ENCODE measurements at places on chromosomes 1 and 21.

- no peak for DNase-seq
Observed at GRCh38 chr1:232590744-232591082, 39.2 kb downstream of the SIPA1L2 start.

DNA sequence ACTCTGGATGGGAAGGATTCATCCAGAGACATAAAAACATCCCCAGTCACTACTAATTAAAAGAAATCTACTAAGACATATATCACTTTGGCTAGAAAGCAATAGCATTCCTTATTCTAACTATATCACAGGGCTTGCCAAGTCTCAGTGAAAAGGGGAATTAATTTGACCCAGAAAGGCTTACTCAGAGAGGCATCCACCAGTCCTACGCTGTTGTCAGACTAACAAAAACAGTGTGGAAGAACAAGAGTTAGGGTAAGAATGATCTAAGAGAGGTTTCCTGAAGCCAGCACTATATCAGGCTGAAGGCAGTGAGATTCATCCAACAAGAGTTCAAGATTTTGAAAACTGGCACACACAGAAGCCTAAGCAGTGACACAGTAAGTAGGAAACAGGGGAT is 126.1 kb downstream of the GDAP2 start:
- no peak for DNase-seq

DNA sequence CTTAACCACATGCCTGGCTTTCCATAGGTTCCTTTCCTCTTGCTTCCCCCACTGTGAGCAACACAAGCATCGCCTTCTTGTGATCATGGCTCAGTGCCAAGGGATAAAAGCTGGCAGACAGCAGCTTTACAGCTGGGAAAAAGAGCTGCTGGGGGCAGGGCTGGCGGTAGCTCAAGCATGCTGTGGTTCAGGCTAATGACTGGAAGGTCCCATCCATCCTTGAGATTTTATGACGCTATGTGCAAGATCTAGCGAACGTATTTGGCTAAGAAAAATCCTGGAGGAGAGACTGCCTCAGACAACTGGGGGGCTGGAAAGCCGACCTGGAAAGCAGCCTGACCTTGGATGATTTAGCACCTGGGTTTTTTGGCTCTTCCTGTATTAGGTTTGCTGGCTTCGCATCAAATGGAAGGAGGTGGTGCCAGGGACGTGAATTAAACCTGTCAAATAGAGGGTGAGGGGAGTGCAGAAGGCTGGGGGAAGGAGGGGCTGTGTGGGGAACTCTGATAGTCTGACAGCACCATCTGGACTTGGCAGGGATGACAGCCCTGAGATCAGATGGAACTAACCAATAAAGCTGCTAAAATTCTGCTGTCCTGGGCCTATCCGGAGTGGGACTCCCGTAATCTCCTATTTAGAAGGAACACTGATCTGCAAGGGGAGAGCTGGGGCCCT is 34.8 kb downstream of the ZMYND12 start:
- DNase-seq: no peak

DNA sequence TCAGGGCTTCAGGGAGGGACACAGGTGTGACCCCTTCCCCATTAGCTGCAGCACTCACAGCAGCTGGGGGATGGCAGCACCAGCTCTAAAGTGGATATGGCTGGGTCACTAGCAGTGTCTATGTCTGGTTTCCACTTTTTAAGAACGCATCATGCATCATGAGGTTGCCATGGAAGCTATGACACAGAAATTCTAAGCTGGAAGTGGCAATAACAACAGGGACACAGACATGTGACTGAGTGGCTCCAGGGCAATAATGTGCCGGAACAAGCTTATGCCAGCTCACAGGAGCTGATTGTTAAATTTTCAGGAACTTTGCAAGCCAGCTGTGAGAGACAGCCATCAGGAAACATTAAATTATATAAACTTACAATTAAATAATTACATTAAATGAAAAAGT is 51.2 kb upstream of the NFASC start:
- DNase-seq: no peak

GRCh38 chr1:81443288-81443687 is 357.4 kb upstream of the ADGRL2 start:
- DNase-seq: no peak

- no peak for DNase-seq
Observed at GRCh38 chr1:181513786-181514297, 30.5 kb downstream of the CACNA1E start.

DNA sequence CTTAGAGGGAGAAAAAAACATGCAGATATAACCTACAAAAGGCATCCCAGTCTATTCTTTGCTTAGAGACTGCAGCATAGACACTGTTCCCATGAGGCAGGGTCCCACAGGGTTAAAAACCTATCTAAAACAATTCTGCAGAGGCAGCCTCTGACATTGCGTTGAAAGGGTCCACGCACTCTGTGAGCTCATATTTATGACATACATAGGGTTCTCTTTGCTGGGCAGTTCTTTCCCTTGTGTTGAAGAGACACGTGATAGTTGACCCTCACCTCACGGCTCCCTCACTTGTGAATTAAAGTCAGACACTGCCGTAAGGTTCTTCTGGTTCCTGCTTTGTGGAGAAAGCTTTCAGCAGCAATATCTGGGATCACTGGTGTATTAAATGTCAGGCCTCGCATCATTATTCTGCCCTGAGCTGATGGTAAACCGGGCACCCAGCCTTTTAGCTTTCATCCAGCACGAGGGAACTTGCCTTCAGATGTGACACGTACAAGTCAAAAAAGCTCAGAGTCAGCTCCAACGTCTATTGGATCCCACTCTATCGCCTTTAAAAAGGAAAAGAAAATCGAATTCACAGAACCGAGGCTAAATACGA is 52.8 kb upstream of the HNRNPU start:
- no peak for DNase-seq

DNA sequence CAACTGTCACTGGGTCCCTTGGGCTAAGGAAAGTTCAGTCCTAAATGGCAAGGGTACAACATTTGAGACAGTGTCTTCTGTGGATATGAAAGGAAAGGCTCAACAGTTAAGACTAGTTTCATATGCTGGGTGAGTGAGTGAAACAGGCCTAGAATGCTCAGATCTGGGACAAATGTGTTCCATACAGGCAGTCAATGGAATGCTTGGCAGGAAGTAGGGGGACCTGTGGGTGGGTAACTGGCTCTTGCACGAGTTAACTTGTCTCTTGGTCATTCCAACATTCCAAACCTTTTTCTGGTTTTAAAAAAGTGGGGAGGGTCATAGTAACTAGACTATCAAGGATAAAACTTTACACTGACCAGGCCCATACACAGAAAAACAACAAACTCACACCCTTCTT is 17.8 kb upstream of the ADAM30 start:
- DNase-seq: no peak

GRCh38 chr21:23949493-23949892 is 1657.8 kb downstream of the MRPL39 start:
- no peak for DNase-seq

DNA sequence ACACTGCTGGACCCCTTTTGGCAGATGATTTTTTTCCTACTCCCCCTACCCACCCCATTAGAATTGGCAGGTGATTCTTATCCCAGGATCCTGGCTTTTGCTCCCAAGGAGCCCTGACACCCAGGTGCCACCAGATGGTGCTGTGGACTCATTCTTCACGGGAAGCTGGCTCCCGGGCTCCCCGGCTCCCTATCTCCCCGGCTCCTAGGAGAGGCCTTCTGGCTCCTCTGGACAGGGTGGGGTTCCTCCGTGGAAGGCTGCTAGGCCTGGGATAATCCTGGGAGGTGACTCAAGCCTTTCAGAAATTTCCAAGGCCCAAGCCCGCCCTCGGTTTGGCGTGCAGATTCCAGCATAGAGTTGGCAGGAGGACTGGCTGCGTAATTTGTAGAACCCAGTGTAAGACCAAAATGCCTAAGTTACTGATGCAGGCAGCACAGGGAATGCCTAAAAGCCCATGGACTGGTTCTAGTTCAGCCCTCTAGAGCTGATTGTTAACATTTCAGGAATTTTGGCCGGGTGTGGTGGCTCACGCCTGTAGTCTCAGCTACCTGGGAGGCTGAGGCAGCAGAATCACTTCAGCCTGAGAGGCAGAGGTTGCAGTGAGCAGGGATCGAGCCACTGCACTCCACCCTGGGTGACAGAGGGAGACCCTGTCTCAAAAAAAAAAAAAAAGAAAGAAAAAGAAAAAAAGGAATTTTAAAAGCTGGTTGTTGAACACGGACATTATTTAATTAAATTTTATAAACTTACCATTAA is 6.8 kb upstream of the BSDC1 start:
- no peak for DNase-seq

DNA sequence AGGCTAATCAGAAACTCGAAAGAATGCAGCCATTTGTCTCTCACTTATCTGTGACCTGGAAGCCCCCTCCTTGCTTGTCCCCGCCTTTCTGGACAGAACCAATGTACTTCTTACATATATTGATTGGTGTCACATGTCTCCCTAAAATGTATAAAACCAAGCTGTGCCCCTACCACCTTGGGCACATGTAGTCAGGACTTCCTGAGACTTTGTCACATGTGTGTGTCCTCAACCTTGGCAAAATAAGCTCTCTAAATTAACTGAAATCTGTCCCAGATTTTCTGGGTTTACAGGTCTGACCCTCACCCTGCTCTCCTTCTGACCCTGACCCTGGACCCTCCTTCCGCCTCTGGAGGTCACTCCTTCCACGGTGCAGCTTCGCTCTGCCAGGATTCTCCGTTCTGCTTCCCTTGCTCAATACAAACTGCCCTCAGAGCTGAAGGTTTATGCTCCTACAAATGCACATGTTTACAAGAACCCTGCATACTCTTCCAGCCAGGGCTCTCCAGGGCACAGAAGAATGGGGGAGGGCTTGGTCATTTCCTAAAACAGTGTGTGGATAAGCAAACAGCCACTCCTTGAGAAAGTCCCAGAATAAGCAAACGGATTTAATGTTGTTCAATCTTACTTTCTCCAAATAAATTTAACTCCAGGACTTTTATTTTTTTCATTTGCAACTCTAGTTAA is 160.5 kb downstream of the ACTL8 start:
- DNase-seq: no peak

- DNase-seq: no peak
Observed at GRCh38 chr1:115283249-115283648, 54.8 kb downstream of the NGF start.

DNA sequence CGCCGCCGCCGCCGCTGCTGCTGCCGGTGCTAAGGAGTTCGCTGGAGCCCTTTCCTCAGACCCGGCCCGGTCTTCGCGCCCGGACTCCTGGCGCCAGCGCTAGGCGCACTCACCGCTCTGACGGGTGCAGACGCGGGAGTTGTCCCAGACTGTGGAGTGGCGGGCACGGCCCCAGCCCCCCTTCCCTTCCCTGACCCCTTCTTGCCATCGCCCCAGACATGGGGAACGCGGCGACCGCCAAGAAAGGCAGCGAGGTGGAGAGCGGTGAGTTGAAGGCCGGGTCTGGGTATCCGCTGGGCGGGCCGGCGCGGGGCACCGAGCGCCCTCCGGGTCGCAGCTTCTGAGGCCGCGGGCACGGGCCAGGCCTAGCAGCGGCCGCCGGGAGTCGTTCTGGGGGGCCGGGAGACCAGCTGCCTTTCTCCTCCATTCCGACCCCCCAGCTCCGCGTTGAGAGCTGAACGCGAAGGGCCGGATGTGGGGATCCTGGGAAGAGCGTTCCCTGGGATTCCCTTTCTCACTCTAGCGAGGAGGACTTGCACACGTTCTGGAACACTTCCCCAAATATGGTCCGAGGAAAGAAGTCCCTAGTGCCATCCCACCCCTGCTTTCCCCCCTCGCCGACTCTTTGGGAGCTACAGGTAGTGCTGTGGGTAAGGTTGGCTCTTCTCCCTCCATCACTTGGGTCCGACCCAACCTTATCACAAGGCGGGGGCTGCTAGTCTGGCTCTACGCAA is 65.8 kb upstream of the PRKACB start:
- DNase-seq: no peak

DNA sequence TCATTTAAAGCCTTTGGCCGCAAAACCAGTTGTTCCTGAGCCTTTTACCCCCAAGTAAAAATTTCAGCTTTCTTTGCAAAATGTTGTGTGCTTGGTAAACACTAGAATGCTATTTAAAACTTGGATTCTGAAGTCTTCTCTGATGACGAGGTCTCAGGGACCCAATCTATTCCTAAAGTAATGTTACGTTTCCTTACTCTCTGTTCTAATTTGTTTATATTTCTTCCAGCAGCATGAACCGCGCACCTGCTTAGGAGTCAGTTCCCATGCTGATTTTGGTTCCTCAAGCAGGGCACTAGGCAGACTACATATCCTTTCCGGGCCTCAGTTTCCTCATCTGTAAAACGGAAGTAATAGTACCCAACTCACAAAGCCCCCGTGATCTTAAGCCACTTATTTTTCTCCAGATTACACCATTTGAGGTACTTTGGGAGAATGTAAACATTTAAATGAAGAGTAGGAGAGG is 969 bp upstream of the ALDH4A1 start:
- no peak for DNase-seq

DNA sequence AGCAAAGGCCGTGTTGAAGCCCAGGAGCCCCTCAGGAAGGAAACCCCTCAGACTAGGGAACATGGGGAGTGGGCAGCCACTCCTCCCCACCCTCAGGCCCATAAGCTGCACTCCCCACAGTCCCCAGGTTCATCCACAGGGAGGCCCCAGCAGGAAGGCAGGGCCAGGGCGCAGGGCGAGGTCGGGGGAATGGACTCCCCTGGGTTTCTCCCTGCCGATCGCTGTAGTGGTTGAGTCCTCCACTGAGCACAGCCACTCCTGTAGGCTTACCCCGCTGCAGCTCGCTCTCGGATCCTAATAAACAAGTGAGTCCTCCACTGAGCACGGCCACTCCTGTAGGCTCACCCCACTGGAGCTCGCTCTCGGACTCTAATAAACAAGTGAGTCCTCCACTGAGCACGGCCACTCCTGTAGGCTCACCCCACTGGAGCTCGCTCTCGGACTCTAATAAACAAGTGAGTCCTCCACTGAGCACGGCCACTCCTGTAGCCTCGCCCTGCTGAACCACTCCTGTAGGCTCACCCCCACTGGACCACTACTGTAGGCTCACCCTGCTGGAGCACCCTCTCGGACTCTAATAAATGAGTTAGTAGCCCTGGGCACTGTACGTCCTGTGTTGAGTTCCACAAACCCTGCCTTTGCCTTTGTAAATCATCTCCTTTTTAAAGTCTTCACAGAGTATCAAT is 16.2 kb upstream of the COL18A1 start:
- no peak for DNase-seq

- no peak for DNase-seq
Observed at GRCh38 chr1:4315202-4315601, 339.2 kb upstream of the AJAP1 start.

DNA sequence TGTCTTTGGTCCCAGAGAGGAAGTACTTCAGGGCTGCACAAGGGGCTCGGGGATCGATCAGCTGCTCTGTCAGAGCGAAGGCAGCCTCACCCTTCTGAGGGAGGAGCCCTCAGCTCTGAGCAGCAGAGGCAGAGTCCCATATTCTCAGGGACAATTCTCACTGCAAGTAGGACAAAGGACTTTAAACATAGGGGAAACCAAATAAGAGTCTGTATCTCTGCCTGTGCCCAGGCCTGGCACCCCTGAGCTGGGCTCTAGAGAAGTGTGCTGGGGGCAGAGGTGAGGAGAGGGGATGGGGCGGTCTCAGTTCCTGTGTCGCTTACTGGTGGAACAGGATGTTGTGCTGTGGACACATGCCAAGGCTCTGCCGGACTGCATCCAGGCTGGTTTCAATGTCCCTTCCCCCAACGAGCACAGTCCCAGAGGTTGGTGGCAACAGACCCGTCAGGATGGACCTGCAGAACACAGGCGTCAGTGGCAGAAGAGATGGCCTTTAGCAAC is 76.6 kb downstream of the ABCA4 start:
- no peak for DNase-seq

Data from stimulated activated CD8-positive, alpha-beta memory T cell treated with anti-CD3 and anti-CD28 coated beads, Interleukin-12 subunit alpha, Interleukin-12 subunit beta, amount 100 ng/mL, for 4 hours (primary cell).